Left lobe of liver (tissue), 2 donors: ENCODE measurements at places on chromosomes 2 and 18. TPM values are rescaled to one million over a fixed set of nuclear protein-coding genes. Genes with fewer than 3 reads are reported as not detected.

DNA sequence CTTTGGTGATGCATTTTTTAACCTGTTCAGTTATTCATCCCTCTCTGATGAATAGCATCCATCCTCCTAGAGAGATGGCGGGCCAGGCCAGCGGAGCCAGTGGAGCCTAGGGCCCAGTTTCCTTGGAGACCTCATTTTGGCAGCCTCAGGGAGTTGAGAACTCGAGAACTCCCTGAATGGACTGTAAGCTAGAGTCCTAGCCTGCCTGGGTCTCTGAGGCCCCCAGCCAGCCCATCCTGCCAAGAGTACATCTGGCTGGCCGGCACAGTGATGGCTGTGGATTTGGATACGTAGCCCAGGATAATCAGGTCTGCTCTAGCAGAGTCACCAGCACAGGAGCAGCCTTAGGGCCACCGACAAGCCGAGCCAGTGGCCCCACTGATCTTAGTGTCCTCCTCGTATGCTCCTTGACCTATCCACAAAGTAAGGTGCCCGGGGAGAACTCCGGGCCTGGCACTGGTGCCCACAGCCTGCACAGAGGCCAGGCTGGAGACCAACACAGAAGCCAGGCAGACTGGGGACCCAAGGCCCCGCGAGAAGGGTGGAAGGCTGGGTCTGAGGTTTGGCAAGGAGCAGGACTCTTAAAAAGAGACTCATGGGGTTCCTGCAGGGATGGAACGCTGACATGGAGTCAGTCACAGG, 110.5 kb upstream of the MCFD2 start:
- DNase-seq, result no peak

- no peak for DNase-seq
Measured at GRCh38 chr2:12602661-12603060, 114.1 kb upstream of the TRIB2 start.

- no peak for DNase-seq
Measured at GRCh38 chr2:49954059-49954458, 799.7 kb upstream of the FSHR start.

DNA sequence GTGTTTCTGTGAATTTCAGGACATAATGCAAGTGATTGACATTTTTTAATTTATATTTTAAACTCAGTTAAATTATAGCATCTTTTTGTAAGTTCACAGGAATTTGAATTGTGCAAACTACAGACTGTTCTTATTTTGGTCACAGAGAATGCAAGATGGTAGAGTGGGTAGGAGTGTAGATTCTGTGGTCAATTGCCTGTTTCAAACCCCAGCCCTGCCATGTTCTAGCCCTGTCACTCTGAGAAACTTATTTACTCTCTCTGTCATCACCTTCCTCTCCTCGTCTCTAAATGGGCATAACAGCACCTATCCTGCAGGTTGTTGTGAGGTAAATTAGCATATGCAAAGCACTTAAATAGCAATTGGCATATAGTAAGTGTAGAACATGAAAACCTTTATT, 879.8 kb downstream of the CPS1 start:
- no peak for DNase-seq

- no peak for DNase-seq
Measured at GRCh38 chr2:164479460-164479859, 141.8 kb downstream of the GRB14 start.

DNA sequence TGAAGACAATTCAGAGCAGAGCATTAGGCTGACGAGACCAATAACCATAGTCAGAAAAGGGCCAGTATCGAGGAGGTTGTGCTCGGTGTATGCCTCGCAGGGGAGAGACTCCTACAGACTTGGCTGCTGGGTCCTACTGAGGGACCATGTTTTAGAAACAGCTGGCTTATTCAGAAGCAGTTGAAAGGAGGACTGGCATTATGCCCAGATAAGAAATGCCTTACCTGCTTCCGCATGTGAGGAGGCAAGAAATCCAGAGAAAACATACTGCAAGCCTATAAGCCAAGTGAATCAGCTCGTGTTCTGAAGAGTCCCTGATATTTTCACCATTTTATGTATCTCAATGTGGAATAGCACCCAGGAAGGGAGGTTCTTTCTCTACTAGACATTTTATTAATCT, 434.7 kb downstream of the GRB14 start:
- DNase-seq, result no peak

DNA sequence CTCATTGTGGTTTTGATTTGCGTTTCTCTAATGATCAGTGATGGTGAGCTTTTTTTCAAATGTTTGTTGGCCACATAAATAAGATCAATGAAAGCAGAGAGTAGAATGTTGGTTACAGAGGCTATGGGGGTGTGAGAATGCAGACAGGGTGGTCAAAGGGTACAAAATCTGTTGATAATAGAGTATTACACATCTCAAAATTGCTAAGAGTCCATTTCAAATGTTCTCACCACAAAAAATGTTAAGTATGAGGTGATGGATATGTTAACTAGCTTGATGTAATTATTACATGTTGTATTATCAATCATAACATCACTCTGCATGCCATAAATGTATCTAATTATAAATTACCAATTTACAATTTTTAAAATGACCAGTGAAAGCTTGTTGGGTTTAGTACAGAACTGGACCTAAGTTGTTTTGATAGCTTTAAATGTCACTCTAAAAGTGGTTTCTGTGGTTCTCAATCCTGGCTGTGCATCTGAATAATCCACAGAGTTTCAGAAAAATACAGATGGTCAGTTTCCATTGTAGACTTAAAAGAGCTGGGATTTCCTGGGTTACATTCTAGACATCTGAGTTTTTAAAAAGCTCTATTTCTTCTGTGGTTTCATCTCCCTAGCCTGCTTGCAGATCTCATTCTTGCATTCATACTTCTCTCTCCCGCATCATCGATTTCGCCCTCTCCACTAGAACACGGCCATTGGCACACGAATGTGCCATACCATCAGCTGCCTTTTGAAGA, 286.0 kb upstream of the LYPD1 start:
- DNase-seq, result no peak

DNA sequence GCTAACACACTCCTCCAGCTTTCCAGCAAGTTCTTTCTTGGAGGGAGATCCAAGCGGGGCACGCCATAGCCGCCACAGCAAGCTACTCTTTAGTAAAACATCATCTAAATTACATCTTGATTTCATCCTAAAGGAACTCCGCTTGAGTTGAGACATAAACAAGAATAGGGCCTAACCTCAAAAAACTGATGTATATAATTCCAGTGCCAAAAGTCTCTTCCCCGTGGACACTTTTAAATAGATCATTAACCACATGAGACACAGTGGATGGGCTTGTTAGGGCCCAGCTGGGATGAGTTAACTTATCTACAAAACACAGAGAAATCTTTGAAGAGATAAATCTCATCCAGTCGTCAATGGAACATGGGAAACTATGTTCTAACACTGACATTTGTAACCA, 20.8 kb upstream of the MLPH start:
- no peak for DNase-seq

GRCh38 chr2:174634130-174635014, 36.8 kb upstream of the WIPF1 start:
- DNase-seq, result no peak

GRCh38 chr18:36628435-36629137, 200.2 kb downstream of the TPGS2 start:
- DNase-seq, result no peak

- DNase-seq, result no peak
Measured at GRCh38 chr2:190978389-190979053, 35.5 kb downstream of the STAT1 start.

DNA sequence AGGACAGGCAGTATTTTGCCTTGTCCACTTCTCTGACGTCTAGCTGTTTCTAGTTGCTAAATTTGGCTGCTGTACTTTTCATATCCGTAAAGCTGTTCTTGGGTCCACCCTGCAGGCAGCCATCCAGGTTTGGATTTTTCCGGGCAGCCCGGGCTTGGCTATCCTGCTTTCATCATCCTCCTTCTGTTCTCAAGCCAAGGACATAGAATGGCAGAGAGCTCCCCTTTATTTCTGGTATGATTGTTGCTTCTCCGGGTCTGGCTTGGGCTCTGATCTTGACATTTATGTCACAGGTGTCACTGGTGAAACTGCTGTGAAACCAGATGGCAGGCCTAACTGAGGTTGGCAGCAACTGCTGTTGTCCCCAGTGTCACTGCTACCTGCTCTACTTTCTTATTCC, 35.5 kb downstream of the SCN2A start:
- DNase-seq, result no peak

DNA sequence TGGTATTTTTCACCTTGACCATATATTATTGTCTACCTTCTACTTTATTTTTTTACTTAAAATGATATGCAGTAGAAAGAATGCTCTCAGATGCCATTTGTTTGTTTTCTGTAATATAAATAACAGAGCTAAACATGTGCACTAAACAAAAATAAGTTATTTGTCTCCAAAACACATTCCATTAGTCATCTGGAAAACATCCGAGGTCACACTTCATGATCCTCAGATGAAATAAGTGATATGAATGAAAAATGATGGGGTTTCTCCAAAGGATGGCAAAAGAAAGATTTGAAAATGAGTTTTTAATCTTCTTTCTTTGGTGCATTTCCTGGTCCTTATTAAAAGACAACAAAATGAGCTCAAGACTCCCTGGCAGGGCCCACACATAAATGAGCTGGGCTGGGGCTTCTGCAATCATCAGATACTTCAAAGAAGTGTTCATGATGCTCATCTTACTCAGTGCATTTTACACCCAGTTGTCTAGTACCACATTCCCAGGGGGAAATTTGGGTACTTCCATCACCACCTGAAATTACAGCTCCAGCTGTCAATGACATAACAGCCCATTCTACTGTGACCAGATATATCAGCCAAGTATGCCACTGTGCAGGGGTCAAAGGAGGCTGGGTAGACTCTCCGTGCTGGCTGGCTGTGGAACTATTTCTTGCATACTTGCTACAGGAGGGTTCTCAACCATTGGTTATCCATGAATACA, 283.5 kb downstream of the PID1 start:
- DNase-seq, result no peak

GRCh38 chr18:35159782-35160181, 81.1 kb upstream of the ZNF397 start:
- DNase-seq, result no peak

- no peak for DNase-seq
Measured at GRCh38 chr2:149781263-149781808, 193.8 kb upstream of the MMADHC start.

PDE11A gene
- total RNA-seq, result 3.9 TPM

RAB17 gene
- 88.5 TPM for total RNA-seq

CRYGD gene
- total RNA-seq, result not detected

CD8B2 gene
- total RNA-seq, result not detected

GBX2 gene
- total RNA-seq, result not detected

NT5DC4 gene
- not detected for total RNA-seq
